ENCODE measurements at places on chromosomes 7 and 10.

GRCh38 chr10:107546284-107546683 lies 381.8 kb upstream of the SORCS1 start:
- no peak for DNase-seq

GRCh38 chr7:124718032-124718766 lies 47.4 kb downstream of the GPR37 start:
- no peak for DNase-seq

GRCh38 chr10:86206240-86206579 lies 160.4 kb downstream of the GRID1 start:
- DNase-seq: no peak

- DNase-seq: no peak
Observed at GRCh38 chr10:103691723-103692435, 163.5 kb downstream of the SH3PXD2A start.

DNA sequence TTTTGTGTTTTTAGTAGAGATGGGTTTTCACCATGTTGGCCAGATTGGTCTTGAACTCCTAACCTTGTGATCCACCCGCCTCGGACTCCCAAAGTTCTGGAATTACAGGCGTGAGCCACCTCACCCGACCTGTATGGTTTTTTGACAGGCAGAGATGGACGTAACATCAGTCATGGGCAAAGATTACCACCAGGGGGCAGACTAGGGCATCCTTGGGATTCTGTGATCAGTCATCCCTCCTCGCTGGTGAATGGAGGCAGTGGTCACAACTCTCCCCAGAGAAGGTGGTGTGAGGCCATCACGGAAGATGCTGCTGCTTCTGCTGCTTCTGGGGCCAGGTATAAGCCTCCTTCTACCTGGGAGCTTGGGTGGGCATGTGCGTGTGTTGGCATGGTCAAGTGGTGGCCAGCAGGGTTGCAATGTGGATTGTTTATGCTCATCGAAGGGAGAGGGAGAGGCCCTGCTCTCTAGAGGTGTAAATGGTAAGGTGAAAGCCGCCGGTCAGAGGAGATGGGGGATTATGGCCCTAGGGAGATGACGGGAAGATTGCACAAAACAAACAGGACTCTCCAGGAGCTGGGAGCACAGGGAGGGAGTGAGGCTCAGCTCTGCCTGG lies 122.7 kb upstream of the PRSS1 start:
- no peak for DNase-seq

DNA sequence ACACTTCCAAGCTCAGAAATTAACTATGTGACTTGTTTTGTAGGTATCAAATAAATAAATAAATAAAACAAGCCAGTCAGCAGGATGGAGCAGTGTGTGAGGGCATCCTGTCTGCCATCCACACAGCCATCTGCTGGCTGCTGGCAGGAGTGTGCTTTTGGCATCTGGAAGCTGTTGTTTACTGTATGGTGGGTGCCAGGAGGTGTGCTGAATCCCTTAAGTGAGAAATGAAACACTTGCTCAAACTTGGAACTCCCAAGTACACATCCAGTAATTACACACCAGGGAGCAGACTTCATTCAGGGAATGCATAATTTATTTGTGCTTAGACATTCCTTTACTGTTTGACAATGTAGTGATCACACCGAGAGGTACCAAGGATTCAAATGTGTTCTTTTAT lies 16.9 kb upstream of the TAX1BP1 start:
- peak; percentile 0 for DNase-seq

GRCh38 chr10:115969591-115969990 lies 303.4 kb downstream of the GFRA1 start:
- DNase-seq: no peak

- DNase-seq: no peak
Observed at GRCh38 chr7:24871770-24872169, 108.2 kb downstream of the OSBPL3 start.

DNA sequence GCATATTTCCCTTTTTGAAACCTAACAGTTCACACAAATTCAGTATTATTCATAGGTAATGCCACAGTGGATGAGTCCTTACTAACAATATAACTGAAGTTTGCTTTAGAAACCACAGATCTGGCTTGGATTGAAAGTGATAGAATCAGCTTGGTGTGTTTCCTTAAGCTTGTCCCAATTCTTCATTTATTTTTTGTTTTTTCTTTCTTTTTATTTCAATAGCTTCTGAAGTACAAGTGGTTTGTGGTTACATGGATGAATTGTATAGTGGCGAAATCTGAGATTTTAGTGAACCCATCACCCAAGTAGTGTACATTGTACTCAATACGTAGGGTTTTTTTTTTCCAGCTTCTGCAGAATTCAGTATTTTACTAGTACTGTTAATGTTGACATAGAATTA lies 518.2 kb upstream of the SEMA3D start:
- no peak for DNase-seq

DNA sequence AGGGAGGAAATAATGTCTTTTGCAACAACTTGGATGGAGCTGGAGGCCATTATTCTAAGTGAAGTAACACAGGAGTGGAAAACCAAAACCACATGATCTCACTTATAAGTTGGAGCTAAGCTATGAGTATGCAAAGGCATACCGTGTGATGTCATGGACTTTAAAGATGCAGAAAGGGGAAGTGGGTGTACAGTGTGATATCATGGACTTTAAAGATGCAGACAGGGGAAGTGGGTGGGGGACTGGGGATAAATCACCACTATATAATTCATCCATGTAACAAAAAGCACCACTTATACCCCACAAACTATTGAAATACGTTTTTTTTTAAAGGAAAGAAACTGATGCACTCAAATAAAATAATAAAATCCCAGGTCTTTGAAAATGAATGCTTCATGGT lies 29.5 kb downstream of the LYZL2 start:
- no peak for DNase-seq

DNA sequence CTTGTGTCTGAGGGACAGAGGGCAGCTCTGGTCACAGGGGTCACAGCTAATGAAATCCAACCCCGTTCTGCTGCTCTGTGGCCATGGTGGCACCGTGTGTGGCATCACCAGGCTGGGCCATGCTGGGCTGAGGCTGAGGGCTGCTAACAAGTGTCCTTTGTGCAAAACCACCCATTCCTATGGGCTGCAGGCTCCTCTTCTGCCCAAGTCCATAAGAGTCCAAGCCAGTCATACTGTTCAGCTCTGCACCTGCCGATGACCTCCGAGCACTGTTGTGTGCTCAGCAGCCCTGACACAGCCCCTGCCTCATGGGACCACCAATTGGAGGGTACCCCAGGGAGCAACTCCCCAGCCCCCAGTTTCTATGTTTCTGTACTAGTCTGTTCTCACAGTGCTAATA lies 133.1 kb downstream of the WDR11 start:
- no peak for DNase-seq

GRCh38 chr7:98252425-98253054 lies 508 bp upstream of the TECPR1 start:
- no peak for DNase-seq

GRCh38 chr10:98404571-98405359 lies 10.2 kb downstream of the PYROXD2 start:
- no peak for DNase-seq

DNA sequence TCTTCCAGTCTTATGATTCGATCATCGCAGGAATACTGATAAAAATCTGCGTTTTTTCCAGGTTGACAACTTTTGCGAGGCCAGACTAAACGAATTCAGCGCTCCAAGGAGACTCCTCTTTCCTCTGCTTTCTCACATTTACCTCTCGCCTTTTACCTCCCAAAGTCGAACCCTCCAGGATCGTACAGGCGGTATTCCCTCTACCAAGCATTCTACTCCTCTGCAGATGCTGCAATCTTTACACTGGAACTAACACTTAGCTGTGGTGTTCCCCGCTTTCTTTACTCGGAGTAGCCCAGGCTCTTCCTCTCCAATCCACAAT lies 449 bp downstream of the NUDT5 start:
- DNase-seq: no peak

GRCh38 chr7:50212666-50213621 lies 91.6 kb upstream of the IKZF1 start:
- no peak for DNase-seq

DNA sequence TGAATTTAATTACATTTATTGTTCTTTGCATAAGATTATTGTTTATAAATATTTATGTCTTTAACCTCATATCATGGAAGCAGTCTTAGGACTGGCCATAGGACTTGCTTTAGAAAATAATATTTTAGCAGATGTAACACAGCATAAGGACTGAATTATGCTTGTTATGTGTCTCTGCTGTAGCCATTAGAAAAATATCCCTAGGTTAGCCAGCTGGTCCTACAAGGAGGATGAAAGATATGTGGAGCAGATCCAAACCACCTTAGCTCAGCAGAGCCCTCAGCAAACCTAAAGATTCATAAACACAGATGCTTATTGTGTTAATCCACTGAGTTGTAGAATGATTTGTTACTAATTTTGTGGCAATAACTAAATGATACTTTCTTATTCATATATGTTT lies 166.0 kb upstream of the COL1A2 start:
- DNase-seq: no peak

GRCh38 chr10:22557321-22557720 lies 157.1 kb downstream of the PIP4K2A start:
- no peak for DNase-seq

- DNase-seq: peak; percentile 6
Observed at GRCh38 chr10:92590623-92591549, 2.0 kb upstream of the KIF11 start.

- no peak for DNase-seq
Observed at GRCh38 chr10:29849126-29849833, 210.1 kb downstream of the JCAD start.

DNA sequence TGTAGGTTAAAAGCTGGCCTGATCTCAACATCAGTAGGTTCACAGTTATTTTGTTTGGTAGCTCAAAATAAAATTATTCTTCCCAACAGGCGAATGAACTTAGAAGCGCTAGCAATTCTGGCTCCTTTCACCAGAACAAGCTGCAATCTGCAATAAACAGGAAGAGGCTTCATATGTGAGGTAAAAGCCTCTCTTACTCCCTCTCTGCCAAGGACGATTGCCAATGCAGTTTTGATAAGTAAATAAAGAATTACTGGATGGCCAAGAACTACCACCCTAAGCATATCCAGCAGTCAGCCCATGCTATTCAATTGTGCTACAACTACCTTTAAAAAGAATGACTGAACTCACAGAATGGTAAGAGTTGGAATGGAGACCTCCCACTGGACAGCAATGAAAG lies 150.0 kb upstream of the LAMB4 start:
- DNase-seq: no peak

DNA sequence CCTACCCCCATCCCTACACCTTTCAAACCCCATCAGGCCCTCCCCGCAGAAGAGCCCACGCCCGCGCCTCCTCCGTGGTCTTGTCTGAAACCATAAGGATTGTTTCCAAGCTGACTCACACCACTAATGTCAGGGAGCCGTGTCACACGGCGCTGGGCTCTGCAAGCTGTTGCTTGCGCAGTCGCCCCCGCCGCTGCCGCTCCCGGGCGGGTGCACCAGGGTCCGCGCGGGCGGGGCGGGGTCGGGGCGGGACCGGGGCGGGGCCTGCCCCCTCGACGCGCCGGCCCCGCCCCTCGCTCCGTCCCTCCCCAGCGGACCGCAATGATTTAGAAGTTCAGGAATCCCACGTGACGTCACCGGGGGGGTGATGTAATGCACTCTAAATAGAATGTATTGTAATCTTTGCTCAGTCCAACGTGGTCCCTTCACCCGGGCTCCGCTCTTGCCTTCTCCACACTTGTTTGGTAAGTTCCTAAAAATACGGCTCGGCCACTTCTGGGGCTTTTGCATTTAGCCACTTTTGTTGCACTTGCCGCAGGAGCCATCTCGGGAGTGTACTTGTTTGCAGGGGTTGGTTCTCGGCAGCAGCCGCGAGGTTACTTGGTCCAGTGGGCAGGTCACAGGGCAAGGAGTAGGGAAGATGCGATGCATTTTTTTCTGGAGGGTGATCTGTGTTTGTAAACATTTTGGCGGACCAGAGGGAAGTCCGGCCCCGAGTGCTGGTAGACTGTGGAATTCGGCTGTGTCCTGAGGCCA lies 3.2 kb upstream of the CREB5 start:
- peak; percentile 89 for DNase-seq

DNA sequence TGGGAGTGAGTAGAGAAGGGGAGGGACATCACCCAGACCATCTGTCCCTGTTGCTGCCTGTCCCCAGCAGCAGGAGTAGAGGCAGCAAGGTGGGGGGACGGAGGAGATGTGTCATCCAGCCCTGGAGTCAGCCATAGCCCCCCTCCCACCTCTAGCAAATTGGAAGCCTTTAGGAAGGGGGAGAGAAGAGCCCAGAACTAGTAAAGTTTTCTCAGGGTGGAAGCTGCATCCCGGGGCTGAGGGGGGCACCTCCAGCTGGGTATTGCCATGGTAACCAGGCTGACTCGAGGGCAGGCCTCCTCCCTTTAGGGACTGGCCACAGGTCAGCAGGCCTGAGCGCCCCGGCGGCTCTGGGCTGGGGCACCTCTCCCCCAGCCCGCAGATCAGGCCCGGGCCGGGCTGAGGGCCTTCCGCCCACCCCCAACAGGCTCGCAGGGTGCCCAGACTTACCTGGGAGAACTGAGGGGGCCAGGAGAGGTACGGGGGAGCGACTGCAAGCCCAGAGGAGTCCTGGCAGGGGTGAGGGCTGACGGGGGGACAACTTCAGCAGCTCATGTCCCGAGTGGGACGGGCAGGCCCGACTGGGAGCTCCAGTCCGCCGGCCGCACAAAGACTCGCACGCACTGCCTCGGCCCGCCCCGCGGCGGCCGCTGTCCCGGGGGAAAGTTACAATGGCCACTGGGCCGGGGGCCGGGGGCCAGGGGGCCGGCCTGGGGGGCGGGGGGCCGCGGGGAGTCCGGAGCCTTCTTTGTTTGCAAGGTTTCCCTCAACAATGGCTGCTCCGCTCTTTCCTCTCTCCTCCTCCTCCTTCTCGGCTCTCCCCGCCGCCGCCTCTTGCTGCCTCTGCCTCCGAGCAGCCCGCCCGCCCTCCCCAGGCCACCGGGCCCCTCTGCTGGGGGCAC lies 6.0 kb downstream of the LDB1 start:
- DNase-seq: peak; percentile 55

DNA sequence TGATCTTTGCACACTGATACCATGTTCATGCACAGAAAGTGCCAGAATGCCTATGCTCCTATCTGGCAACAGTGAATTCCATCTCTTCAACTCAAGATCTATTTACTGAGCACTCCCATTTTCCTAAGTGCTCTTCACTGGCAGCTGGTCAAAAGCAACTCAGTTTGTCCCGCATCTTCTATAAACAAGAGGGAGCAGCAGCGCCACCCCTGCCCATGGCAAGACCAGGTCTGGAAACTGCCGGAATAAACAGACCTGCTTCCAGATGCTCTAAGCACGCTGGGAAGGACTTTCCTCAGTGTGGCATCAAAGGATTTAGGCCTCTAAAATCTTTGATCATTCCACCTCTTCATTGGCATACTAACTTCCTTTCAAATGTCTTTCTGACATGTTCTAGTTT lies 104.4 kb upstream of the MACROH2A2 start:
- DNase-seq: no peak

GRCh38 chr10:12350167-12350872 lies 973 bp downstream of the CAMK1D start:
- DNase-seq: peak; percentile 9

- DNase-seq: no peak
Observed at GRCh38 chr7:1616741-1617140, 46.9 kb upstream of the PSMG3 start.

GRCh38 chr7:105127179-105127578 lies 113.2 kb downstream of the KMT2E start:
- DNase-seq: no peak
